Stimulated activated CD4-positive, alpha-beta T cell treated with anti-CD3 and anti-CD28 coated beads, TNF-alpha, amount 100 ng/mL, for 1 hour (primary cell): ENCODE measurements at places on chromosomes 7 and 10.

DNA sequence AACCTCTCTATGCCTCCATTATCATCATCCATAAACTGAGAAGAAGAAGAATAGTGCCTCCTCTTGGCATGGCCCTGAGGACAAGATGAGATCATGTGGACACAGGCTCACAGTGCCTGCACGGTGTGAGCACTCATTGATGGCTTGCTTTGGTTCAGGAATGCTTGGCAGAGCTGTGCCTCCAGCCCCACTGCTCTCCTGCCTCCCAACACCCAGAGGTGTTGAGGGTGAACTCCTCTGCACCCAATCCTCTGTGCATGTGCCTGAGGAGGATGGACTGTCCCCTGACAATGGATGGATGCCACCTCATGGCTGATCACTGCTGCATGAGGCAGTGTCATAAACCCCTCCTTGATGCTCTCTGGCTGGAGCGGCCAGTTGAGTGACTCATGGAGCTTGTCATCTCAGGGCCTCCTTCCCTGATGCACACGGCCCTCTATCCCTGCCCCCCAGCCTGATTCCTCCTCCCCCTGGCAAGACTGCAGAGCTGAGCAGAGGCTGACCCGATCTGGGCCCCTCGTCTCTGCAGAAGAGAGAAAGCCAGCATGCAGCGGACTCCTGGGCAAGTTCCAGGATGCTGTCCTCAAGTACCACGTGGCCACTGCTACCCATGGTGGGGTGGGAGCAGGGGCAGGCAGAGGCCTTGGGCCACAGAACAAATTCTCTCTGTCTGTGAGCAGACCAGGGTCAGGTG is 136.3 kb downstream of the KCNMA1 start:
- DNase-seq: no peak

GRCh38 chr10:94211169-94211510 is 151.6 kb downstream of the NOC3L start:
- no peak for DNase-seq

GRCh38 chr7:128914566-128915151 is 4.2 kb upstream of the KCP start:
- no peak for DNase-seq

- DNase-seq: no peak
These were observed 125.2 kb downstream of the DOCK4 start for GRCh38 chr7:112080978-112081377.

DNA sequence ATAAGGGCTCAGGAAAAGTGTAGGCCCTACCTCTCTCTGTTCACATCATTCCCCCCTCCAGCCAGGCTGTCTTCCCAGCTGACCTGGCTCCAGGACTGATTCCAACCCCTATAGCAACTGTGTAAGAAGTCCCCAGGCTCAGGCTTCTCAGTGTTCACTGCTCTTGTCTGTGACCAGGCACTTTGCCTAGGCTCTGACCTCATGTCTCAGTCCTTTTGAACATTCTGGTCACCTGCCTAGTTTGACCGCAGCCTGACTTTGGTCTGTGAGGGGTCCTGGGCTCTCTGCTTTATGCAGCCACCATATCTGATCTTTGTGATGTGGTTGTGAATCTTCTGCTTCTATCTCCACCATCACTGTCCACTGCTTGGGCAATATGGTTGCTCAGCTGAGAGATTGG is 24.5 kb downstream of the HIF1AN start:
- DNase-seq: no peak

- DNase-seq: no peak
These were observed 3.5 kb downstream of the NRF1 start for GRCh38 chr7:129615018-129615417.
